ENCODE measurements at places on chromosomes 3 and 15. TPM values are rescaled to one million over a fixed set of nuclear protein-coding genes. Genes with fewer than 3 reads are reported as not detected.

The MBD4 gene
- 42.5 TPM for total RNA-seq

The ST3GAL6 gene
- total RNA-seq, result 18.2 TPM

The CCDC9B gene
- total RNA-seq, result 14.3 TPM

The GOLGA8Q gene
- not detected for total RNA-seq

The IL12A gene
- total RNA-seq, result not detected

The KCNH8 gene
- 0.64 TPM for total RNA-seq

The CFAP44 gene
- 17.2 TPM for total RNA-seq

The FAIM gene
- total RNA-seq, result 6.1 TPM

The AGTR1 gene
- total RNA-seq, result 17.2 TPM

DNA sequence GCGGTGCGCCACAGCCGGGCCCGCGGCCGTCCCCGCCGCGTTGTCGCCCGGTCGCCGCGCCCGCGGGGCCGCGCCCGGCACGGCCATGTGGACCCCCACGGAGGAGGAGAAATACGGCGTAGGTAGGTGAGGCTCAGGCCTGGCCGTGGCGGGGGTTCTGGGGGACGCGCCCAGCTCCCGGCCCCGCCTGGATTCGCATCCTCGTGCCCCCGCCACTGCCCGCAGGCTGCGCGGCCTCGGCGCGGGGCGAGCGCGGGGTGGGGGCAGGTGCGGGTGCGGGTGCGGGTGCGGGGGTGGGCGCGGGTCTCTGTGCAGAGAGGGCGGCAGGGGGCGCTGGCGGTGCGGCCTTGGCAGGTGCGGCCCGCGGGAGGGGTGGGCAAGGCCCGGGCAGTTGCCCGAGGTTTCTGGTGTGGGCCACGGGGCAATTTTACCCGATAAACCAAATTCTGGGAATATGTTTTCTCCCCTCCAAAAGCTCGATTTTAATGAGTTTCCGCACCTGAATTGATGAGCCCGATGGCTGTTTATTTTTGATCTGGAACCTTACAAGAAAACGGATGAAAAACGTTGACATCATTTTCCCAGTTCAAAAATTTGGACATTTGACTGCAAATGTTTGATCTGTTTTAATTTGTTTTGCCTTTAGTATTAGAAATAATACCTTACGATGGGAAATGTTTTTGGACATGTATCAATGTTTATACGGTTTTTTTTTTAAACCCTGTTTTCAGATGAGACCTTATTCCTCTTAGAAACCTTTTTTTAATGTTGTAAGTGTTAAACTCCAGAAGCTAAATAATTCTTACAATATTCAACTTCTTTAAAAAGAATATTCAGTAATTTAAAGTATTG lies 678 bp downstream of the DOCK3 start:
- no peak for DNase-seq

DNA sequence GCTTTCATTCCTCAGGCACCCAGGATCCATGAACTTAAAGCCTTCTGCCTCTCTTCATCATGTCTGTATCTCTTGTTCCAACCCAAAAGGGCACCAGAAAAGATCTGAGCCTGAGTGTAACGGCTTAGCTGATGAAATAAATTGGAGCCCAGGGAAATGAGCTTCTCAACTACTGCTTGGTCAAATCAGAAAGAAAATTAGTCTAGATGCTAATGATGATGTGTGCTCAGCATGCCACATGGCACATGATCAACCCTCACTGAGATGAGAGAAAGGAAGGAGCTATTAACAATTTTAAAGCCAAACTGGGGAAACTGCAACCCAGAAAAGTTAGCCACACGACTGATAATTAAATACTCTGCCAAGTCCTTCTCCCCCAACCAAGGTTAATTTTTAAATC lies 325.7 kb downstream of the CNTN3 start:
- no peak for DNase-seq

- DNase-seq, result no peak
These were observed 30.1 kb upstream of the CADPS start for GRCh38 chr3:62905331-62905730.

- DNase-seq, result no peak
These were observed 81.9 kb upstream of the ADPGK start for GRCh38 chr15:72865486-72865885.

- no peak for DNase-seq
These were observed 482.4 kb downstream of the ROBO1 start for GRCh38 chr3:79285380-79285779.

GRCh38 chr3:72067721-72068120 lies 282.8 kb upstream of the PROK2 start:
- DNase-seq, result no peak

DNA sequence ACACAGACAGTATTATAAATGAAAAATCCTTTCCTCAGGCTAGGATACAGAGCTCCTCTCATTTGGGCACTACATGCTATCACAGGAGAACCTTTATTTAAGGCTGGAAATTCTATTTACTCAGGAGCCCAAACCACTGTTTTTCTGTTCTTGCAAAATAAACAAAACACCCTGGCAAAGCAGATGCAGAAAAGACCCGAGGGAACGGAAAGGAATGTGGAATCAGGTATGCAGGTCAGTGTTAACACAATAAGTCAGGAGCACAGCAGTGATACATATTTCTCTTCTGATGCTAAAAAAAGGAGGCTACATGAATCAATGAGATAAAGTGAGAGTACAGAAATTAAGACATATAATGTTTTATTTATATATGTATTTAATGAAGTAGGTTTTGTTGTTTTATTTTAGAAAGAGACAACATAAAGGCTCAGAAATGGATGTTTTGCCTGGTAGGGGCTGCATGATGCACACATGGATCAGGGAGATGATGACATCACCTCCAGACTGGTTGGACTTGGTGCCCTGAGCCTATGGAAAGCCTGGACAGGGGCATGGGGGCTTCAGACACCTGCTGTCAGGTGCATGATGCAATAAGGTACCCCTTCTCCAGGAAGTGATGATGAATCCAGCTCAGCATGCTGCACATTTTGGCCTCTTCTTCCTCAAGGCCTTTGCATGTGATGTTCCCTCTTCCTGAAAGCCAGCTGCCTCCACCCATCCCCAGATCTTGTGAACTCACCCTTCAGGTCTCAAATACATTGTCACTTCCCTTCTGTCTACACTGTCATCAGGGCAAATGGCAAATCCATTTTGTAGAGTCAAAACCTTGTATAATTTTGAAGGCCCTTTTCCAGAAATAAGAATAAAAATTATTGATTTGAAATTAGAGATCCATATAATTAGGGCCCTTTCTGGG lies 19.1 kb upstream of the RBP1 start:
- no peak for DNase-seq

DNA sequence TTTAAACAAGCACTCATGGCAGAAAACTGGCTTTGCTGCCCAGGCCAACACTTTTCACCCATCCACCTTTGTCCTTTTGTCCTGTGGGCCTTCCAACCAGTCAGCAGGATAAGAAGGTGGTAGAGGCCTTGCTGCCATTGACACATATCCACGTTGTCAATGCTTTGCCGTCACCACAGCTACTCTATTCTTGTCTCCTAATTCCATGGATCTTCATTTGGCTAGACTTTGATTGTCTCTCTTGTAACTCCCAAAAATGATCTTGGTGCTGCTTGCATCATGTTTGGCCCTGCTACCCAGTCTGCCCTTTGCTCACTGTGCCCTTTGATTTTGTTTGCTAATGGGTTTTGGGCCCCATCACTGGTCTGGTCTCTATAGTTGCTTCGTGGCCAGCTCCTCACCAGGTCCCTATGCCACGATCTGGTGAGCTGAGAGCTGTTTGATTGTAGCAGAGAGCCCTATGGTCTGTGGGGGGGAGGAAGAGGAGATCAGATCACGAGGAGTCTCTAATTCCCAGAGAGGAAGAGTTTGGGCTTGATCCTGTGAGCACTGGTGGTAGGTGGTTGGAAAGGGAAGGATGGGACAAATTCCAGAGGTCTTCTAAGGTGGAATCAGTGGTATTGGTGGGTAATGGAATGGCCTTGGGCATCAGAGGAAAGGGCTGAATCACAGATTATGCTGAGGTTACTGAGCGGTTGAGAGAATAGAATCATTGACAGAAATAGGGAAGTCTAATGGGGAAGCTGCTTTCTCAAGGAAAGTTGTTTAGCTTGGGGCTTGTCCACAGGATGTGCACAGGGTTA lies 40.3 kb downstream of the ABHD2 start:
- no peak for DNase-seq

- no peak for DNase-seq
These were observed 7.1 kb downstream of the CPN2 start for GRCh38 chr3:194344012-194344411.

GRCh38 chr3:180252683-180253082 lies 215.9 kb upstream of the PEX5L start:
- no peak for DNase-seq

- no peak for DNase-seq
These were observed 149.8 kb downstream of the TMCO5A start for GRCh38 chr15:38084289-38084688.

DNA sequence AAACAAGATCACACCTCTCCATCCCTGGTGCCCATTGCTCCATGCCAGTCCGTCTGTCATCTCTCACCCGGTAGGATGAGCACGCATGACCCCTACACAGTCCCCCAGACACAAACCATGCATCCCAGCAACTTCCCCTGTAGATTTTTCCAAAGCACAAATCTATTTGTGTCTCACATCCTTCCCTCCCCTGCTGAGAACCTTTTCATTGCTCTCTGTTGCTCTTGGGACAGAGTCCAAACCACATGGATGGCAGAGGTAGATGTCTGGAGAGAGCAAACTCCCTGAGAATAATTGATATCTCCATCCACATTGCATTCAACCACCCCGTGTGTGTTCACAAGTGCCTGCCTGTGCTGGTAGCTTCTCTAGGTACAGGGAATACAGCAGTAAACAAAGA lies 29.9 kb upstream of the LRTM1 start:
- no peak for DNase-seq

DNA sequence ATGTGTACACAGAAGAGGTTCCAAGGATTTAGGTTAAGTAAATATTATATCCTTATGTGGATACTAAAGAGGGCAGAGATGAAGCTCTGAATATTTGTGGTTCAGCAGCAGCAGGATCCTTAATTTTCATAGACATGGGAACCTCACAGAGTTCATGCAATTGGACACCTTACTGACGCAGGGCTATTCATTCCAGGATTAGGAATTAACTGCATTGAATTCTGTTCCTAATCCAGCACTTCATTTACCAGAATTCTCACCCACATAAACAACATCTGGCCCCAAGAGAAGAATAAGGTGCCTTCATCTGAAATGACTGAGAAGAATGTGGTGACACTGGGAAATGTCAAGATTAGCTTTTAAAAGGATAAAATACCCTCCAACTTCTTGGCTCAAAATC lies 62.4 kb downstream of the ADAMTS9 start:
- DNase-seq, result no peak

DNA sequence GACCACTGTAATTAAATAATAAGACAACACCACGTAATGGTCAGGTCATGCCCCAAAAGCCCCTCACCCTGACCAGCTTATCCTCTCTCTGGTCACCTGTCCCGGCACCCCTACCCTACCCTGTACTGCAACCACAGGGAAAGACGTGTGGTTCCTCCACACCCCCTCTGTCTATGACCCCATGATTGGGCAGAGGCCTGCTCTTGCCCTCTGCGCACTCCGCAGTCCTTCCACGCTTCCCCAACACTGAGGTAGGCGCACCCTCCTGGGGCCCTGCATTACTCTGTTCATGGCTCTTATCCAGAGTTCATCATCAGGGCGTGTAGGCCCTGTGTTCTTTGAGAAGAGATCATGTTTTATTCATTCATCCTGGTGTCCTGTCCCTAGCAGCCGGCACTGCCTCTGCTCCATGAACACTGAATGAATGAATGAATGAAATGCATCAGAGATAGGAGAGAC lies 33.8 kb downstream of the MGLL start:
- DNase-seq, result peak; percentile 53

GRCh38 chr15:32129815-32130214 lies 99.5 kb downstream of the CHRNA7 start:
- DNase-seq, result no peak

- no peak for DNase-seq
These were observed 165.0 kb downstream of the MEX3B start for GRCh38 chr15:81880833-81881232.

- no peak for DNase-seq
These were observed 45.8 kb upstream of the GOLIM4 start for GRCh38 chr3:168141405-168141998.

DNA sequence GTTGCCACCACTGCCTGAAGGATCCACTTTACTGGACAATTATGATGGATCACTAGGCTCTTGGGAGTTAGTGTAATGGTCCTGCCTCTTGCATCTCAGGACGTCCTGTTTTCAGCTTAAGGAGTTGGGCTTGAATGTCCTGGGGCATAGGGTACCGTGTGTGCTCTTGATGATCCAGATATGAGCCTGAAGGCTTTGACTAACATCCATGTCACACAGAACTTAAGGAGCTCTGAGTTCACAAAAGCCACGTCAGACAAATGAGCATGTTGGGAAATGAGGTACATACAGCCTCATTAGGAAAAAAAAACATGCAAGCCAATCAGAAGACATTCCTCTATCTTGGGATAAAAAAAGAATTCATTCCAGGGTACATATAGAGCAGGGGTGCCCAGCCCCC lies 40.8 kb downstream of the CA12 start:
- DNase-seq, result no peak

GRCh38 chr3:177448987-177449359 lies 251.7 kb upstream of the TBL1XR1 start:
- no peak for DNase-seq

DNA sequence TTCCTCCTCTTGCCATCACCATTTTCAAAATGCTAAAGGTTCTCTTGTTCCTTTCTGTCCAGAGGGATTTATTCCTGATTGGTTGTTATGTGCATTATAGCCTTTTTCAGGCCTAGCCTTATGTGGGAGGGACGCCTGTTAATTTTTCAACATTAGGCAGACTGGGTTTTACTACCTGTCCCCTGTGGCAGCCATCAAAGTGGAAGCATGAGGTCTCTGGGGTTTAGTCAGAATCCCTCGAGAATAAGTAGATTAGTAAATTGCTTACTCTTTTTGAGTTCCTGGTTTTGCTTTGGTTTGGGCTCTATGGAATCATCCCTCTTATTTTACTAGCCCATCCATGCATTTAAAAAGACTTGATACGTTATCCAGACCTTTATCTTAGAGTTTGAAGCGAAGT lies 32.4 kb downstream of the PAK2 start:
- DNase-seq, result no peak

GRCh38 chr3:133939463-133939835 lies 43.8 kb upstream of the RAB6B start:
- DNase-seq, result peak; percentile 42

- DNase-seq, result no peak
These were observed 2.5 kb downstream of the KLHL25 start for GRCh38 chr15:85792102-85792731.

GRCh38 chr15:49649987-49650386 lies 29.1 kb downstream of the DTWD1 start:
- DNase-seq, result no peak

- DNase-seq, result peak; percentile 68
These were observed 9.4 kb downstream of the MUC4 start for GRCh38 chr3:195802261-195802701.

GRCh38 chr3:10137178-10137577 lies 4.4 kb upstream of the VHL start:
- DNase-seq, result no peak

- DNase-seq, result no peak
These were observed 35.8 kb upstream of the UMPS start for GRCh38 chr3:124694486-124694885.

- DNase-seq, result no peak
These were observed 90.6 kb downstream of the TNFAIP8L3 start for GRCh38 chr15:51004103-51004551.
